ENCODE measurements at places on chromosomes 1 and 21.
A peak's percentile ranks its signal among the peaks of the same experiment; 100 is the strongest.

GRCh38 chr1:50148142-50148923, 39.6 kb downstream of the ELAVL4 start:
- no peak for DNase-seq

- DNase-seq = no peak
Measured at GRCh38 chr1:235940285-235940684, 73.6 kb upstream of the LYST start.

DNA sequence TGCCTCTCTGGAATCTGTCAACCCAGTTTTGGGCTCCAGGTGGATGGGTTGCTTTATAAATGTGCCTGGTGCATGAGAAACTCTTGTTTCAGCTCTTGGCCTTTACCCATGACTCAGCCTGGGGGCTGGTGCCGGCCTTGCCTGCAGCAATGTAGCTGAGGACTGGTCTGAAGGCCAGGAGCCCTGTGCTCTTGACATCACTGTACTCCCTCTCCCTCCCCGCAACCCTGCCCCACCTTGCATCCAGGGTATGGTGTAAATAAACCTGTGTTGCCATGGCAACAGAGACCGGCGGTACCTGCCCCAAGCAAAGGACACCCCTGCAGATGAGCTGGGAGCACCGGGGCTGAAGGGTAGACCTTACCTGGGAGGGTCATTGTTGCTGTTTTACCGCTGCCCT, 13.3 kb downstream of the FAM151A start:
- no peak for DNase-seq

DNA sequence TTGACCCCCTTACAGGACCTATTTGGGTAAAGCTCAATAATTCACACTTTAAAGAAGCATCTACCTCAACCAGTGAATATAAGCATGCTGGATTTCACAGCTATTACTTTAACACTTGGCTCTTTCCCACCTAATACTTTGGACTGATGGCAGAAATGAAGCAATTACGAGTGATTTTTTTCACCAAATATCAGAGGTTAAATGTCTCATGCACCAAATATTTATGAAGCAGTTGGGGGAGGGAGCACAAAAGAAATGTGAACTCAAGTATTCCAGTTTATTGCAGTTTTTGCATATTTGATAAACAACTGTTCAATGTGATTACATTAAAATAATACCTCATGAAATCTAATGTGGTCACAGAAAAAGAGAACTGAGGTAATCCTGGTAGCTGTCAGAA, 223.6 kb downstream of the LRRC7 start:
- DNase-seq = no peak

GRCh38 chr1:14552246-14552965, 46.1 kb upstream of the KAZN start:
- no peak for DNase-seq

DNA sequence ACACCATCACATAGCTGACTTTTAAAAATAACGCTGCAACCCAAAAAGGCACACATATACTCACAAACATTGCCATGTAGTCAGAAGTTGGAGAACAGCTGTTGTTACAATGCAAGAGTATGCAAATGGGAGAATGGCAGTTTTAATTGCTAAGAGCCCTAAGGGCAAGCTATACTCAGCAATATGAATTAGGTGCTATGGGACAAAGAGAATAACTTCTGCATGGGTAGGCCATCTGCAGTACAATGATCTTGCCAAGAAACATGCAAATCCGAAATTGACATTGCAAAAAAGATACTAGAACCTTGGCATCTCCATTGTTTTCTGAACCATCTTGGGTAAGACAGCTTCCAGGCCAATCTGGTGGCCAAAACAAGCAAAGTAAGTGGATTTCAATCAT, 697.8 kb downstream of the LRRIQ3 start:
- DNase-seq = no peak

GRCh38 chr1:155892796-155893195, 18.4 kb downstream of the RIT1 start:
- no peak for DNase-seq

DNA sequence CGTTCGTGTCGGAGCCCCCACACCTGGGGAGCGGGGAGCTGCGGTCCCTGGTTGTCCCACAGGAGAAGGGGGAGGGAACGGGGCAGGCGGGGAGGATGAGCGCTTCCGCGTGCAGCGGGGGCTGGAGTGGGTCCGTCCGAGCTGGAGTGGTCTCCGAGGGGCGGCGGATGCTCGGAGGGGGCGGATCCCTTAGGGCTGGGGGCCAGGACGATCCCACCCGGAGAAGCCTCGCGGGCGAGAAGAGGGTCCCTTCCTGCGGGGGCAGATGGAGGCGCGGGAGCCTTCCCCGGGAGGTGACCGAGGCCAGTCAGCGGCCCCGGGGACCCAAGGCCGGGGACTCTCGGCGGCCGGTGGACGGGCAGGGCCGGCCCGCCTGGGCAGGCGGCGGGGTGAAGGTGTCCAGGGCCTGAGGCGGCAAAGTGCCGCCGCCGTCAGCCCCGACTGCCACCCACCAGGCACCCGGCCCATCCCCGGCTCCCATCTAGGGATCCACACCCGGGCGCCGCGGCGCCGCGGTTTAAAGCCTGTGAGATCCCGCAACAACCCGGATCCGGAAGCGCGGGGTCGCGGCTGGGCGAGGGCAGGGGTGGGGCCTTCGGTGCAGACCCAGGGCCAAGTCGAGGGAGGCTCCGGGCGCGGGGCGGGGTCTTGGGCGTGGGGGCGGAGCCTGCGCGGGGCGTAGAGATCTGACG, 5.3 kb upstream of the CCDC27 start:
- DNase-seq = peak; percentile 80

- DNase-seq = no peak
Measured at GRCh38 chr1:230823931-230824381, 44.4 kb downstream of the C1orf198 start.

GRCh38 chr1:160874935-160875334, 10.0 kb downstream of the ITLN1 start:
- no peak for DNase-seq

DNA sequence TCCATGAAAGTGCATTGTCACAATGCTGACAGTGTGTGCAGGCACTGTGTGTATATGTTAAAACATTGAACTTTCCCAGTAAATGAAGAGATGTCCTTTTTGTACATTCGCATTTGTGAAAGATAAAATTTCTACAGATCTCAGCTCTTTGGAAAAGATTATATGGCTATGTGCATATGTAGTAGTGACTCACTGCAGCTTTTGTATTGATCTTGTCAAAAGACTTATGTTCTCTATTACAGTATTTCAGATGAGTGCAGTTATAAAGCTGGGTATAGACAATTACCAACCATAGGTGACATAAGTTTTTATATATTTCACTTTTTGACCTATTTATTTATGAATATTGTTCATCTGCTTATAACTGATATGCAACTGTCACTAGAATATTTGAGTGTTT, 212.6 kb downstream of the COL24A1 start:
- no peak for DNase-seq

GRCh38 chr21:45973475-45974072, 8.0 kb upstream of the COL6A1 start:
- peak; percentile 59 for DNase-seq

DNA sequence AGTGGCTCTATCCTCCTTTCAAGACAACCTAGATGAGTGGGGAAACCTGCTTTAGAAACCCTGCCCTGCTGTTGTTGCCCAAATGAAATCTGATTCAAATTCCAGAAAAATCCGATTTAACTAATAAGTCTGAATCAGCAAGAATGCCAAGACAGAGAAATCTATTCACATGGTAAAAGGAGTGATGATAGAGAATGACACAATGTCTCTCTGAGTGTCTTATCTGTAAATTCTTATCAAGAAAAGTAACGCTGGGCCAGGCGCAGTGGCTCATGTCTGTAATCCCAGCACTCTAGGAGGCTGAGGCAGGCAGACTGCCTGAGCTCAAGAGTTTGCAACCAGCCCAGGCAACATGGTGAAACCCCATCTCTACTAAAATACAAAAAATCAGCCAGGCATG, 13.7 kb upstream of the GUCA2A start:
- DNase-seq = no peak

- DNase-seq = no peak
Measured at GRCh38 chr1:85584923-85585322, 4.4 kb downstream of the CCN1 start.

GRCh38 chr21:32457360-32457840, 44.9 kb downstream of the EVA1C start:
- DNase-seq = no peak

- DNase-seq = no peak
Measured at GRCh38 chr1:184610876-184611595, 143.6 kb downstream of the EDEM3 start.

GRCh38 chr1:228541725-228542124, 54.5 kb downstream of the RNF187 start:
- DNase-seq = no peak

GRCh38 chr1:245645894-245646293, 491.1 kb downstream of the KIF26B start:
- no peak for DNase-seq

DNA sequence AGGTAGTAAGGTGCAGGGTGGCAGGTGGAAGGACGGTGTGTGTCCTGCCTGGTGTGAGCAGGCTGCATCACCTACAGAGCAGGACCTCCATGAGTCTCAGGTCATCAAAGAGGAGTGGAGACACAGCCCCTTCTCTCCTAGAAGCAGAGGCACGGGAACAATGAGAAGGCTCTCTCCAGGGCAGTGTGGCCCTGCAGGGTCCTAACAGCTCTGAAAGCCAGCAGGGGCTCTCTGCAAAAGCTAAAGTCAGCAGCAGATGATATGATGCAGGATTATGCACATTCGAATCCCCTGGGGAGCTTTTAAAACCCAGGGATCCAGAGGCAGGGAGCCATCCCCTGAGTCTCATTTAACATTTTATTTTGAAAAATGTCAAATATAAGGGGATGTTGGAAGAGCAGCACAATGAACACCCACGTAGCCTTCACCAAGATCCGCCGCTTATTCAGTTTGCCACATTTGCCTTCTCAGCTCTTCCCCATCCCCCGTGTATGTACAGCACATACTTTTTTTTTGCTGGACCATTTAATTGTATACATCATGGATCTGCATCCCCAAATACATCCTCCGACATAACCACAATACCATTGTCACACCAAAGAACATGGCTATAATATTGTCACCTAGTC, 88.1 kb downstream of the CNIH3 start:
- DNase-seq = no peak

GRCh38 chr1:36223381-36223995, 755 bp upstream of the THRAP3 start:
- no peak for DNase-seq

DNA sequence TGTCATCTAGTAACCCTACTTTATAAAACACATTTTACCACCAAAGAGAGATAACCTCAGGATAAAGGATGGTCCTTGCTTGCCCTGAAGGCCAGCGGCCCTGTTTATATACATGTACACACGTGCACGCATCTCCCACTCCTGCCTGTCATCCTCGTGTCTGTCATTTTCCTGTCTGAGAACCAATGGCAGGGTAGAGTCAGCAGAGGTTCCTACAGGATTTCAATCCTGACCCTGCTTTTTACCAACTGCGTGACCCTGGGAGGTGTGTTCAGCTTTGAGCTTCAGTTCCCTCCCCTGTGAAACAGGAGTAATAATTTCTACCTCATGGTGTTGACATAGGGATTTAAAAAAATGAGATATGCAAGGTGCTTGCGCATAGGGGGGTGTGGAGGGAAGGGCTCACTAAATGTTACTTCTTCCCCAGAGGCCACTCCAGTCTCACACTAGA, 12.3 kb upstream of the RASSF5 start:
- no peak for DNase-seq

DNA sequence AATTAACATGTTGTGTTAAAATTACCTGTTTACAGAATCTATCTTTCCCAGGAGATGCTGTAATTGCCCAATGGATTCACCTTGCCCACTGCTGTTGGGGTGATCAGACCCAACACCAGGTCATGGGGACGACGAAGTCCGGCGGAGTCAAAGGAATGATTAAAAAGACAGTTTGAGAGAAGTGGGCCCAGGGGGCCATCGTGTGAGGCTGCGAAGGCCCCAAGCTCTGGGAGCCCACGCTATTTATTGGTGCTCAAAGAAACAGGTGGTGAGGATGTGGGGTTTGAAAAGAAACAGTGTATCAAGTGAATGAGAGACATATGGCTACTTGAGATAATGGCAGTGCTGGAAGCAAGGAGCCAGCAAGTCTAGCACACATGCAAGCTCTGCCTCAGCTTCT, 16.3 kb upstream of the L1TD1 start:
- no peak for DNase-seq

DNA sequence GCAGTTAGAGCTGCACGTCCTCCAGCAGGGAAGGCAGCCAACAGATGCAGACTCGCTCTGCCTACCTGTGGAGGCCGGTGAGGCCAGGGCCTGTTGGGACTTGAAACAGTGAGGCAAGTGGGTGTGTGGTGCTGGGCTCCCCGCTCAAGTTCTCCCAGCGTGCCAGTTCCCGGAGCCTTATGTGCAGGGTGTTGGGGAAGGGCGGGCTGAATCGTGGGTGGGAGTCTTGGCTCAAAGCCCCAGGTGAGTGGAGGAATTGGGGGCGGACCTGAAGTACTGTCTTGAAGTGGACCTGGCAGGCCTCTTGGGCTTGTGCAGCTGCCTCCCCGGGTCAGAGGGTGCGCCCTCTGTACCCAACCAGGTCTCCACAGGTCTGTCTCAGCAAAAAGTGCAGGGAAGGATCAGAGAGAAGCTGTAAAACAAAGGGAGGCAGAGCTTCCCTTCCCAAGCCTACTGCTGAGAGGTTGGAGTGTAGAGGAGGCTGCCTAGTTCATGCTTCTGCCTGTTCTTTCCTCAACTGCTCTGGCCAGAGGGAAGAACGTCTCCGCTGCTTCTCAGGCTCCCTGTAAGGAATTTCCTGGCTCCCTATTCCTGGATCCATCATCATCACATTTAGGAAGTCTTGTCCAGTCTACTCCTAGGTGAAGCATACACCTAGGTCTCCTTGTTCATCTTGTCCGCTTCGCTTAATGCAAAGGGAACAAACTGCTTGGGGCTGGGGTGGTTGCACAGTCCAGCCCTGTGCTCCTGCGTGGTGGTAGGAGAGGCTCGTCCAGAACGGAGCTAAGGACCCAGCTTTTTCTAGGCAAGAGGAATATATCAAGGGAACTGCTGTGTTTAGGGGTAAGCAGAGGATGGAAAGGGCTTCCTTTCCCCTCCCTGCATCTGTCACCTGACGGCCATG, 14.9 kb downstream of the UTP11 start:
- no peak for DNase-seq

DNA sequence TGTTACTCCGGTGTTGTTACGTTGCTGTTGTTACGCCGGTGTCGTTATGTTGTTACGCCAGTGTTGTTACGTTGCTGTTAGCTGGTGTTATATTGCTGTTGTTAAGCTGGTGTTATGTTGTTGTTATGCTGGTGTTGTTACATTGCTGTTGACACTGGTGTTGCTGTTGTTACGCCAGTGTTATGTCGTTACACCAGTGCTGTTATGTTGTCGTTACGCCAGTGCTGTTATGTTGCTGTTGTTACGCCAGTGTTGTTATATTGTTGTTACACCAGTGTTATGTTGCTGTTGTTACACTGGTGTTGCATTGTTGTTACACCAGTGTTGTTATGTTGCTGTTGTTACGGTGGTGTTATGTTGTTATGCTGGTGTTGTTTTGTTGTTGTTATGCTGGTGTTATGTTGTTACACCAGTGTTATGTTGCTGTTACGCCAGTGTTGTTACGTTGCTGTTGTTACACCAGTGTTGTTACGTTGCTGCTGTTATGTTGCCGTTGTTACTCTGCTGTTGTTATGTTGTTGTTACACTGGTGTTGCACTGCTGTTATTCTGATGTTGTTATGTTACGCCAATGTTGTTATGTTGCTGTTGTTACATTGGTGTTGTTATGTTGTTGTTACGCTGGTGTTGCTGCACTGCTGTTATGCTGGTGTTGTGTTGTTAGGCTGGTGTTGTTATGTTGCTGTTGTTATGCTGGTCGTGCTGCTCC, 25.6 kb downstream of the H6PD start:
- DNase-seq = no peak

GRCh38 chr1:11156441-11156840, 32.7 kb upstream of the ANGPTL7 start:
- DNase-seq = no peak

GRCh38 chr1:203114202-203114601, 13.3 kb upstream of the ADORA1 start:
- DNase-seq = no peak

Measured in activated CD4-positive, CD25-positive, alpha-beta regulatory T cell (primary cell).